ENCODE measurements at places on chromosomes 7 and 10.

DNA sequence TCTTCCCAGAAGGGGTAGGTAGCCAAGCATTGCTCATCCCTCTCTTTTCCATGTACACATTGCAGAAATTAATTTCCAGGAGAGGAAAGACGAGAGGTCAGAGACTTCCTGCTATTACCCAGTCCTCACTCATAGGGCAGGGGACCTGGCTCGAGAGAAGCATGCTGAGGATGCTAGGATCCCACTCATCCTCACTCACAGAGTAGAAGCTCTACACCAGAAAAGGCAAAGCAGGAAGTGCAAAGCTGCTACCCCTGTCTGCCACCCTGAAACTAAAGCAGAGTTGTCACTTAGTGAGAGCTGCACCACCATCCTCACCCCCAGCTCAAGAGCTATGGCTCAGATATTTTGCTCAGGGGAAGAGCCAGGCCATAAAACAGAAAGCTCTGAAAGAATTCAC is 9.9 kb downstream of the OR9A2 start:
- no peaks in the 10 kb centered on the region for H3K4me1 ChIP-seq
- H3K36me3 ChIP-seq, result no peaks in the 10 kb centered on the region
- no peaks in the 10 kb centered on the region for H3K27me3 ChIP-seq
- H3K27ac ChIP-seq, result no peak overlapping the region

DNA sequence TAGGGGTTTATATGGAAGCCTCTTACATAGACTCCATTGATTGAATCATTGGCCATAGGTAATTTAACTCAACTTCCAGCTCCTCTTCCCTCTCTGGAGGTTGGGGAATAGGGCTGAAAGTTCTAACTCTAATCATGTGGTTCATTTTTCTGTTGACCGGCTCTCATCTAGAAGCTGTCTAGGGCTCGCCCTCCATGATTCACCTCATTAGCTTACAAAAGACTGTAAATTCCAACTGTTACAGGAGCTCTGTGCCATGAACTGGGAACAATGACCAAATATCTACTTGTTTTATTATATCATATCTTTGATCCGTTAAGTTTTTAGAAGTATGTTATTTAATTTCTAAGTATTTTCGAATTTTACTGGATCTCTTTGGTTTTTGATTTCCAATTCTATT is 263.0 kb downstream of the TCF7L2 start:
- H3K27ac ChIP-seq, result no peak overlapping the region
- H3K4me3 ChIP-seq, result no peak overlapping the region
- no peaks in the 10 kb centered on the region for H3K27me3 ChIP-seq

- H3K27ac ChIP-seq, result no peak overlapping the region
- no peak for DNase-seq
- H3K36me3 ChIP-seq, result no peaks in the 10 kb centered on the region
- H3K4me1 ChIP-seq, result peaks cover 8% of the 10 kb centered on the region
- no peaks in the 10 kb centered on the region for H3K27me3 ChIP-seq
These were observed 627.2 kb downstream of the SUGCT start for GRCh38 chr7:40761762-40762560.

- H3K27me3 ChIP-seq, result no peaks in the 10 kb centered on the region
- no peak overlapping the region for H3K4me3 ChIP-seq
- no peak overlapping the region for H3K27ac ChIP-seq
- H3K4me1 ChIP-seq, result no peaks in the 10 kb centered on the region
- no peaks in the 10 kb centered on the region for H3K36me3 ChIP-seq
- DNase-seq, result no peak
These were observed 17.7 kb upstream of the TTYH3 start for GRCh38 chr7:2613931-2614600.

GRCh38 chr10:108566316-108567107 is 1356.8 kb downstream of the XPNPEP1 start:
- DNase-seq, result no peak
- no peak overlapping the region for H3K4me3 ChIP-seq
- no peaks in the 10 kb centered on the region for H3K4me1 ChIP-seq
- H3K27ac ChIP-seq, result no peak overlapping the region

DNA sequence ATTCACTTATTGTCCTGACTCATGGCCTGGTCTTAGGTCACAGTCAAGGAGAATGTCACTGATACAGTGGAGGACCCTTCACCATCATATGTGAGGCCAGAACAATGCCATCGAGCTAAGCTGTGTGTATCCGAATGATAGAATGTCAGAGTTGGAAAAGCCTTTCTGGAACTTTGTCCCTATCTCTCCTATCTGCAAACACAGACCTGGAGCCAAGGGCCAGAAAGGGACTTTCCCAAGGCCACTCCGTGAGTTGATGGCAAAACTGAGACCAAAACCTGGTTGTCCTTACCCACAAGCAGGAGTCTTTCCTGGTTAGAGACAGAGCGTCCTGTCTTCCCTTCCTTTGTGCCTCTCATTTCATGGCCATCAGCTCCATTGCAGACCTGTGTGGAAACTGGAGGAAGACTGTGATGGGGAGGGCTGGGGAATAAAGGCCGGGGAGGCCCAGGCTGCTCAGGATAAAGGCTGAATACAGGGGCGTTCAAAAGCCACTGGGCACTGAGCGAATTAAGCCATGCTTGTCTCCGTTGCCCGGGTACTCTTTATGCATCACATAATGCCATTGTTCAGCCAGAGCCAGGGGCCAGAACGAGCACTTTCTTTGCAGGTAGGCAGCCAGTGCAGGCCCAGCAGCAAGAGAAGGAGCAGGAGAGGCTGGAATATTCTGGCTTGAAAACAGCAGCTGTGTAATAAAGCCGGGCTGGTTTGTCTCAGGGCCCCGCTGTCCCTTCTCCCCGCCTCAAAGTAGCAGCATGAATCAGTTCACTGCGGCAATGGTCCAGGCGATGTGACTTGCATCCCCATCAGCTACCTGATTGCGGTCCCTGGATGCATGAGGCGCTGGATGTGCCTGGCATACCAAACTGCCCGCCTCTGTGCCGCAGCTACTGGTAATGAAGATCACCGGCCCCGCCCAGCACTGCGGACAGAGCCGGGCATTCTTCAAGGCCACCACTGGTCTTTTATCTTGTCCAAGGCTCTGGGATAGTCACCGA is 143.0 kb downstream of the RPS24 start:
- no peak overlapping the region for H3K27ac ChIP-seq
- no peaks in the 10 kb centered on the region for H3K36me3 ChIP-seq
- H3K4me3 ChIP-seq, result no peak overlapping the region
- H3K27me3 ChIP-seq, result peaks cover 7% of the 10 kb centered on the region
- H3K4me1 ChIP-seq, result no peaks in the 10 kb centered on the region

- no peak for DNase-seq
- H3K4me1 ChIP-seq, result peaks cover 9% of the 10 kb centered on the region
- H3K27me3 ChIP-seq, result no peaks in the 10 kb centered on the region
- H3K27ac ChIP-seq, result no peak overlapping the region
These were observed 366.3 kb downstream of the DNAJB6 start for GRCh38 chr7:157703131-157703530.

Measured in DND-41 (cell line).